ENCODE measurements at places on chromosomes 13 and 19. TPM values are rescaled to one million over a fixed set of nuclear protein-coding genes. Genes with fewer than 3 reads are reported as not detected.

Gene CRLF1
- 3.4 TPM for total RNA-seq

Gene RPS15
- 3,021 TPM for total RNA-seq

Gene OR7D2
- total RNA-seq = not detected

Gene ATP7B
- total RNA-seq = 2.3 TPM

Gene SPACA4
- not detected for total RNA-seq

Gene GRIK5
- total RNA-seq = not detected

Gene SERPINE3
- not detected for total RNA-seq

Gene SIGLEC6
- not detected for total RNA-seq

Gene RPL28
- total RNA-seq = 447 TPM

Gene ZNF808
- total RNA-seq = 2.3 TPM

Gene MYH14
- total RNA-seq = not detected

Gene TNNI3
- not detected for total RNA-seq

Gene RETN
- not detected for total RNA-seq

Gene ZNF44
- total RNA-seq = 4.6 TPM

Gene ZNF880
- total RNA-seq = 23.0 TPM

Gene AMER2
- not detected for total RNA-seq

Gene HSD17B14
- 2.3 TPM for total RNA-seq

Gene OR4F17
- total RNA-seq = not detected

Gene ZNF135
- total RNA-seq = 2.5 TPM

Gene RANBP3
- total RNA-seq = 63.8 TPM

Gene SPC24
- 78.5 TPM for total RNA-seq

Gene KCTD4
- not detected for total RNA-seq

Gene STRN4
- total RNA-seq = 73.0 TPM

Gene TRPM4
- 18.5 TPM for total RNA-seq

Gene PALM
- total RNA-seq = 6.3 TPM

Data from myometrial cell (primary cell).